ENCODE measurements at places on chromosomes 1 and 21.

GRCh38 chr1:1833916-1834325 lies 55.7 kb upstream of the NADK start:
- no peak for DNase-seq

DNA sequence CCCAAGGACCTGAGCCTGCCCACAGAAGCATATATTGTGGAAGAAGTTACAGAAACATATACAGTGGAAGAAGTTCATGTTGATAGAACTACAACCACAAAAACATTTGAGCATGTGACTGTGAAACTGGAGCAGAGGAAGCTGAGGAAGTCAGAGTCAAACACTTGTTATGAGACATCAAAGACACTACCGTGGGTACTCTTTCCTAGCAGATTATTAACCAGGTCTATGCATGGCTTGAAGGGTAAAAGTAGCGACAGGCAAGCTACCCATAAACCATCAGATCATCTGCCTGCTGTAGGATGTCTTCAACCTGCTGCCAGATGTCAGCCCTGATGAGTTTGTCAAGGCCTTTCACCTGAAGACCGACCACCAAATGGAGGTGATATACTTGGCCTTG lies 35.8 kb downstream of the IVNS1ABP start:
- DNase-seq = no peak

- DNase-seq = no peak
Measured at GRCh38 chr1:15282038-15282437, 35.0 kb downstream of the FHAD1 start.

DNA sequence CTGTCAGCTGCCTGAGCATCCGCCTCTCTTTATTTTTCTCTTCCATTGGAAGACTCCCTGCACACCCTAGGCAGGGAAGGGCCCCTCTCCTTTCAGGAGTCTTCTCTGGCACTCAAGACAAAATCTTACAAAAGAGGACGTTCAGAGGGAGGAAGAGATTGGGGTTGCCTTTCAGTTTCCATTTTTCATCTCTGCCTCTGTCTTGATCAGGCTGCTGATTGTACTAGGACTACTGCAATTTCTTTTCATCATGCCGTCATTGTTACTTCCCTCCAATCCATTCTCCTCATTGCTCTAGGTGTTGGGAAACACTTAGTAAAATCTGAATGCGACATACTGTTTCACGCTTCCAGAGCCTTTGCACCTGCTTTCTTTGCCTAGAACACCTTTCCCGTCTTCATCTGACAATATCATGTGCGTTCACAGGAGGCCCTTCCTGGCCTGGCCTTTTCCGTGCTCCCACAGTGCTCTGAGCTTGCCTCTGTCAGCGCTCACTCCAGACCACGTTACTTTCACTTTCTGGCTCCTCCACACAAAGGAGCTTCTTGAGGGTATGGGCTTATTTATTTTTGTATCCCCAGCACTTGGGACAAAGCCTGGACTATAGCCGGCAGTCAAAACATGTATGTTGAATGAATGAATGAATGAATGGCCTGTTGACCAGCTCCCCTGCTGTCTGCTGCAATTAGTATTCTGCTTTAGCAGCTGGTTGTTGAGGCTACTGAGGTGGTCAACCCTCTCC lies 10.9 kb downstream of the LRRC71 start:
- DNase-seq = no peak

- DNase-seq = no peak
Measured at GRCh38 chr1:45097944-45098343, 85.9 kb downstream of the UROD start.
